ENCODE measurements at places on chromosomes 12 and 14.

DNA sequence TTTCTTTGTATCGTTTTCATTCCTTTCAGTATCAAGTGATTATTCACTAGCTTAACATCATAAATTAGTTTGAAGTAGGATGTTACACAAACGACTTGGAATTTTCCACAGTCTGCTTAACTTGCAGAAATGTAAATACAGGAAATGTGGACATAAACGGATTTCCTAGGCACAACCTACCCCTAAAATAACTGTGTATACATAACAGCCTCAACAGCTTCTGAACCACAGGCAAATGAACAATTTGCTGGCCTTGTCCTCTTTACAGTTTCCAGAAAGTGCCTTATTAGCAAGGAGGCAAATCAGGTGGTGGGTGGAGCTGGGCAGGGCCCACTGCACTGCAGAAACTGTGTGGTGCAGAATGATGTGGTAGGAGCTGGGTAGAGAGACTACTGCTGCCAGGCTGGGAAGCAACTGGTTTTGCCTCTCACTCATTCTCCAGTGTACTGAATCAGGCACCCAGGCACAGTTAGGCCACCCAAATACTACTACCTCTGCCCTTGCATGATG is 14.1 kb downstream of the DRAM1 start:
- no peak for DNase-seq

DNA sequence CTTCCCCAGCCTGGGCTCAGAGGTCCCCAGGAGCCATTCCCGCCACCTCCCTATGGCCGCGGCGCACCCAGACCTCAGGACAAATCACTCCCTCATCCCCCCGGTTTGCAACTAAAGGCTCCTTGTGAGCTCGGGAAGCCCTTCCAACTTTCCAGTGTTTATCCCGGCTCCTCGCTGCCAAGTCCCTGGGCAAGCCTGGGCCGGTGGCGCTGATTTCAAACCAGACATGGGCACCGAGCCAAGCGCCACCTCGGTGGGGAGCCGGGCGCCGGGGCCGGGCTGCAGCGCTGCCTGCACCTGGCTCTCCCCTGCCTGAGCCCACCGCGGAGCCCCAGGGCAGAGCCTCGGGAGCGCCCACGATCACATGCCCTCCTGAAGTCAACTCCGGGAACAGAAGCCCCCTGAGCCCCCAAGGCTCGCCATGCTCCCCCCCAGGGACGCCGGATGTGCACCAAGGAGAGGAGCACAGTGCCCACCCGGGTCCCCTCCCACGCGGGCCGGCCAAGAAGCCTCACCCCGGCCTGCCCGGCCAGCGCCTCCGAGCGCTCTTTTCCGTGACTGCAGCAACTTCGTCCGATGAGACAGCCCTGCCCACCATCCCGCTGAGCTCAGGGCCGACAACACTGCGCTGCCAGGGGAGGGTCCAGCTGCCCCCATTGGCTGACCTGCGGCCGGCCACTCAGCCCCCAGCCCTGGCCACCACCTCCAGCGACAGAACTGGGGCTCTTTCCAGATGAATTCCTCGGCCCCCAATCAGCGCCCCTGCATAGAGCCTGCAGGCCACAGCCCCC is 50.0 kb downstream of the NCOR2 start:
- DNase-seq: no peak

DNA sequence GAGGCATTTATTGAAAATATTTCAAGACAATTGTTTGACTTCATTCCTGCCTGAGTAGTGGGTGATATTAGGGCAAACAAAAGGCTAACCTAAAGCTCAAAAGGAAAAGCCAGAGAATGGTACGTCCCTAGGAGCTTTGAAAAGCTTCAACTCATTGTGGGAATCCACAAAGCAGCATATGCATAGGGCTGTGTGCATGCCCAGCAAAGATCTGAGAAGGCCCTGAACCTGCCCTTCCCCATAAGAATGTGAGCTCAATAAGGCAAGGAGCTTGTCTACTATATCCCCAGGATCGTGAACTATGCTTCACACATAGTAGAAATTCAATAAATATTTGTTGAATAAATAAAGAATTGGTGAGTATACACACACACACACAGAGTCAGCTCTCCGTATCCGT is 19.1 kb upstream of the RAD52 start:
- no peak for DNase-seq

- no peak for DNase-seq
These were observed 836.6 kb downstream of the SLC6A15 start for GRCh38 chr12:84075991-84076390.

GRCh38 chr12:11765817-11766794 is 116.6 kb downstream of the ETV6 start:
- peak; percentile 78 for DNase-seq

DNA sequence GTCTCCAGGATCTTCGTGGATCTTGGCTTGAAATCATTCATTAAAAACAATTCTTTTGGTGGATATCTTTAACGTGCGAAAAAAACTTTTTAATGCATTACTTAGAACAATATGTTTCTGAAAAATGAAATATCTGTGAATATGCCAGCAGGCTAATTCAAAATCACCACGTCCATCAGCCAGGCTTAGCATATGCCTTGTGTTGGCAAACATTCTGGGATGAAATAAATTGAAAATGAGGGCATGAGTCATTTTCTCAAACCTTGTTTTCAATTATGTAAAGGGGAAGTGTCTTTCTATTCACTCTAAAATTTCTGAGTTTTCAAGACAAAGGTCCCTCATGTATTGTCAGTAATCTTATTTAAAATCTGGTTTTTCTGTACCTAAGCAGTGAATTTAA is 393.9 kb downstream of the PAWR start:
- DNase-seq: no peak

DNA sequence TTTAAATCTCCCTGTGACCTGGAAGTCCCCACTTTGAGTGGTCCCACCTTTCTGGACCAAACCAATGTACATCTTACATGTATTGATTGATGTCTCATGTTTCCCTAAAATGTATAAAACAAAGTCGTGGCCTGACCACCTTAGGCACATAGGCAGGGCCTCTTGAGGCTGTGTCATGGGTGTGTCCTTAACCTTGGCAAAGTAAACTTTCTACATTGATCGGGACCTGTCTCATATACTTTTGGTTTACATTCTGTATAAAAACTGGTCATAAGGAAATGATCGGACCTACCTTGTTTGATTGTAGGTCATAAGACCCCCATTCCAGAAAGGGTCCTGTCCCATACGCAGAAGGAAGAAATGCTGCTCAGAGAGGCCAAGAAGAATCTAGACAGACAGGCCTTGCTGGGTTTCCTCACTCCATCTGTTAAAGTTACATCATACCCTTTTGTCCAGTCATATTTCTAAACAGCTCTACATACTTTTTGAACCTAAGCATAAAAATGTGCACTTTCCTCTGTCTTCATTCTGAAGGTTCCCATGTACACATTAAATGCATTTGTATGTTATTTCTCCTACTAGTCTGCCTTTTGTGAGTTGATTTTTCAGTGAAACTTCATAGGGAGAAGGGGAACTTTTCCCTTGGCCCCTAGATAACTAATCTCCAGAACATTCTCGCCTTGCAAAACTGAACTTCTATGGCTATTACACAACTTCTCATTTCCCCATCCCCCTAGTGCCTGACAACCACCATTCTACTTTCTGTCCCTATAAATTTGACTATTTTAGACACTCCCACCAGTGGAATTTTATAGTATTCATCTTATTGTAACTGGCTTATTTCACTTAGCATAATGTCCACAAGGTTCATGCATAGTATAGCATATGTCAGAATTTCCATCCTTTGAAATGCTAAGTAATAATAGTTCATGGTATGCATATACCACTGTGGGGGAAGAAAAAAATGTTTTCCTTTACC is 30.2 kb upstream of the CPM start:
- DNase-seq: no peak

All from stimulated activated CD8-positive, alpha-beta memory T cell treated with anti-CD3 and anti-CD28 coated beads, Interleukin-4, amount 100 ng/mL, for 48 hours (primary cell).